ENCODE measurements at places on chromosomes 4 and X.

GRCh38 chrX:103124284-103124683 lies 31.3 kb upstream of the NXF3 start:
- no peak for DNase-seq

GRCh38 chr4:181083757-181084361 lies 1159.3 kb upstream of the TENM3 start:
- no peak for DNase-seq

DNA sequence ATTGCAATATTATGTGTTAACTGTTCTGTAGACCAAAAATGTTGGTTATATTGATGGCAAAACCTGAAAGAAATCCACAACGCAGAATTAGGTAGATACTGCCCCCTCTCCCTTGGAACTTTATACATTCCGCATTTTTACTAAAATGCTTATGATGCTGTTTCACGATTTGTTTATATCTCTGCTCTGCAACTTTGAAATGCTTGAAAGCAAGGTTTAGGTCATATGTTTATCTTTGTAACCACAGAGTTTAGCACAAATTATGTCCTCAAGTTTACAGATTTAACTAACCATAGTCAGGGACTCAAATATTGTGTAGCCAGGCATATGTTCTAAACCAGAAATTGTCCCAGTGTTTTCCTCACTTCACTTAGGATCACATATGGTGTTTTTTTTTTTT lies 66.1 kb upstream of the H2AZ1 start:
- no peak for DNase-seq

- no peak for DNase-seq
Measured at GRCh38 chr4:185865901-185866328, 53.9 kb upstream of the SORBS2 start.

GRCh38 chrX:13955095-13955647 lies 74.5 kb downstream of the GEMIN8 start:
- no peak for DNase-seq

- DNase-seq: no peak
Measured at GRCh38 chr4:110474481-110474880, 1.5 kb upstream of the ENPEP start.

- no peak for DNase-seq
Measured at GRCh38 chr4:153295131-153295755, 49.2 kb upstream of the MND1 start.

DNA sequence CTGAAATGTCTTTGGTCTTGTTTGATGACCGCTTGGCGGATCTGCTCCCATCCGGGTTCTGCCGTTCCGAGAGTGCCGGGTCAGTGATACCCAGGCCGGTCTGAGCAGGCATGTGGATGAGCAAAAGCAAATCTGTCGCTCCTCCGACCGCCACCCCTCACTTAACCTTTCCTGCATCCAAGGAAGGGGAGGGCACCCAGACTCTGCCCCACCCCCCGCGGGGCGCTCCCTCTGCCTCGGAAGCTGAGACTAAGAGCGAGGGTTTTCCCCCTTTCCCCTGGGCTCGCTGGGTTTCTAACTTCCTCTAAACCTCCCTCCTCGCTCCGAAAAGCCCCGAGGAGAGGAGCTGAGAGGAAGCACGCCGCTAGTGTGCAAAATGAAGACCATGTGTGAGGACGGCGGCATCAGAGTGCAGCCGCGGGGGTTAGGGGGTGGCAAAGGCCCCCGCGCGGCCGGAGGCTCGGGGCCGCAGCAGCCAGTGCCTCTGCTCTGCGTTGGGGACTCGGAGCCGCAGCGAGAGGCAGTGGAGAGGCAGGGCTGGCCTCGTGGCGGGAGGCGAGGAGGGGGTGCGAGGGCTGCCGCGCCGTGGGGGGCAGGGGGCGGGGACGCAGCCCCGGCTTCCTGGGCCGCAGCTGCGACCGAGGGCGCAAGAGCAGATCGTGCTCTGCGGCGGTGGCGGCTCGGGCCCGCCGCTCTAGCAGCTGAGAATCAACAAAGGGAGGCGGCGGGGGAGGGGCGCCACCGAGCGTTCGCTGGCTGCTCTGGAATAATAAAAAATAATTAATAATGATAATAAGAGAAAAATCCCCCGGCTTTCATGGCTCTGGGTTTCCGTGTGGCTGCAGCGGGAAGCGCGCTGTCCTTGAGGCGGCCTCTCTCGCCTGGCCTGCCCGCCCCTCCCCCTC lies 55.8 kb upstream of the BCOR start:
- peak; percentile 4 for DNase-seq

- no peak for DNase-seq
Measured at GRCh38 chrX:77493677-77494553, 46.7 kb downstream of the FGF16 start.

DNA sequence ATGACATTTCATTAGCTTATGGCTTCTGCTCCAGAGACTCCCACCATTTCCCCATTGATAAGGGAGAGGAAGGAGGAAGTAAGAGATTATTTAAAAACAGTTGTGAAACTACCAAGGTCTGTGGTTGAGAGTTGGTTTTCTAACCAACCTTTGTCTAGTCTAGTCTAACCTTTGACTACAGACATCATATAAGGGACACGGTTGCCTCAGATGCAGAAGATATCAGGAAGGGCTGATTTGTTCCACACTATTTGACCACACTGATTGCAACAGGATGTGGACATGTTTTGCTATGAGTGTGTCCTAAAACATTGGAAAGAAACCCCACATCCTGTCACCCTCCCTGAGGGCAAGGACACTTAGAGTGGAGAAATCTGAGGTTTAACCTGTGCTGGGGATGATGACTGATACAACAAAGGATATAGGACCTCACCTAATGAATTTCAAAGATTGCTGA lies 53.0 kb downstream of the COQ2 start:
- DNase-seq: no peak

DNA sequence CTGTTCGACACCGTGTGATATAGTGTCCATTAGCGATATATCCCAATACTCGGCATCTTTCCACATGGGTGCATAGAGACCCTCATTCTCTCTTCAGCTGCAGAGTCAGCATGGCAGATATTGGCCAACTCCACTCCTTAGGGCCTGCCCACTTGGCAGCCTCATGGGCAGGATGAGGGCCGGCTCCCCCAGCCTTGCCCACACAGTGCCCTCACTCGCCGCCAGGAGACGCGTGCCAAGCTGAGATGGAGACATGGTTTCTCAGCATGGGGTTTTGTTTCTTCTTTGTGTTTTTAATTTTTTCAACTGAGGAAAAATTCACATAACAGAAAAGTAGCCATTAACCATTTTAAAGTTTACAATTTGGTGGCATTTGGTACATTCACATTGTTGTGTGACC lies 5.3 kb upstream of the PLXNA3 start:
- no peak for DNase-seq

DNA sequence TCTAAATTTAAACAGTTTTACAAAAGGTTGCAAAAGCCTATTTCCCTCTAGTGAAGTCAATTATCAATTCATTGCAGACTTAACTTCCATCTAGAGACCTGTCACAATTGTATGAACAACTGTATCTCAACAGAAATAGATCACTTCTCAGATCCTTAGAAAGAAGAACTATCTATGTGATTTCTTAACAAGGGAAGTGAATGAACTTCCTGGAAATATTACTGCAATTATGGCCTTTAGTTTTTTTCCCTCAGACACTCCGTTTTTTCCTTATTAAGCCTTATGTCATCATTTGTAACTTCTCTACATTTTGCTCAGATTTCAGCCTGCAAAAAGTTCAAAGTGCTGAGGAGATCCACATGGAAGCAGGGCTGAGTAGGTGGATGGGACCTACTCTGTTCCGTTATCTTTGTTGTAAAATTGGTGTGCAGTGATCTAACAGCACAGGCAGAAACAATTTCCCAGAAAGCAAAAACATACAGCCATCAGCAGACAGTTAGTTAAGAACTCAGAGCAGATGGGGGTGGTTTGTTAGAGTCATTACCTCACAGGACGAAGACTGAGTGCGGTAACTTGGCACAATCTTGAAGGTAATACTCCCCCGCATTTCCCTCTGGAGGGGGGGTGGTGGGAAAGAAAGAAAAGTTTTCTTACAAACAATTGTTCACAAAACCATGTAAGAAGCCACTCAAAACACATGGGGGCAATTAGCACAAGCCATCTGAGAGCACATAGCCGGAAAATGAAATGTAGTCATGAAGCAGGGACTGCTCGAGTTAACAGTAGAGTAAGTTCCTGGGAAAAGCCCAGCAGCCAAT lies 112.3 kb downstream of the NYX start:
- DNase-seq: no peak

GRCh38 chr4:36233567-36234266 lies 10.6 kb downstream of the ARAP2 start:
- no peak for DNase-seq

- DNase-seq: no peak
Measured at GRCh38 chr4:86856896-86857295, 7.7 kb upstream of the SLC10A6 start.

All from NCI-H187 (cell line).